ENCODE measurements at places on chromosomes 3 and 15.

DNA sequence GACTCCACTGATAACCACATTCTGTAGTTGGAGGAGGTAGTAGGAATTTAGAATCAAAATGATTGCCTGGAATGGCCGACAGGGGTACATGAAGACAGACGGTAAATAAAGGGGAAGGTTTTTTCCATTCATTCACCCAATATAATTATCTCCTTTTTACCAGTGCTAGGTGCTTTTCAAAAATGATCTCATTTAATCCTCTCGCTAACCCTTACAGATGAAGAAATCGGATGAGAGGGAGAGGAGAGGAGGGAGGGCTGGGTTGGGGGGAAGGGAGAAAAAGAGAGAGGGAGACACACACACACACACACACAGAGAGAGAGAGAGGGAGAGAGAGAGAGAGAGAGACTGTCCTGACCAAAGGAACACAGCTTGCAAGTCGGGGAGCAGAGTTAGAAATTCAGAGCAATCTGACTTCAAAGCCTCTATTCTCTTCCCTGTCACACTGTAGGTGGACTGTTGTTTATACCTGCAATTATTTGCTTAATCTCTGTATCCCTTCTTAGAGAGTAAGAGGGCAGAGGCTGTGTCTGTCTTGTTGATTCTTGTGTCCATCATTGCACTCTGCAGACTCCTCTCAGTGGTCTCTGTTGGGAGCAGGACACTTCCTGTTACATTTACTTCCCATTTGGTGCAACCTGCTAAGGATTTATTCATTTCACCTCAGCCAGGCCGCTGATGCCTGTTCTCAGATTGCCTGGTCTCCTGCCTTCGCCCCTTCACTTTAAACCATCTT, 18.7 kb upstream of the PAQR9 start:
- DNase-seq, result no peak

- DNase-seq, result no peak
Observed at GRCh38 chr3:58749948-58750347, 83.4 kb upstream of the FAM3D start.

DNA sequence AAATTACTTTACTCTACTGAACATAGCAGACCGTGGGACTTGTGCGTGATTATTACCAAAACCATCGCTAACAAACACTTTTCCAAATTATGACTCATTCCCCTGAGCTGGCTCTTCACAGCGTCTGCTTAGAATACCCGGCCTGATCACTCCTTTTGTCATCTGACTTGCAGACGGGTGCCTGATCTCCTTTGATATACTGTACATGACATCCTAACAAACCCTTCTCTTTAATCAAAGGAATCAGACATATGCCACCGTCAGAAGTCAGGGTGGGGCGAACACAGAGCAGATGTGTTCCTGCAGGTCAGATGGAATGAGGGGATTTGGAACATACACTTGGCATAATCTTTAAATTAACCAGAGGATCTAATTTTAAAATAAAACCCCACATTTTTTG, 48.5 kb upstream of the SH3GL3 start:
- peak; percentile 29 for DNase-seq

DNA sequence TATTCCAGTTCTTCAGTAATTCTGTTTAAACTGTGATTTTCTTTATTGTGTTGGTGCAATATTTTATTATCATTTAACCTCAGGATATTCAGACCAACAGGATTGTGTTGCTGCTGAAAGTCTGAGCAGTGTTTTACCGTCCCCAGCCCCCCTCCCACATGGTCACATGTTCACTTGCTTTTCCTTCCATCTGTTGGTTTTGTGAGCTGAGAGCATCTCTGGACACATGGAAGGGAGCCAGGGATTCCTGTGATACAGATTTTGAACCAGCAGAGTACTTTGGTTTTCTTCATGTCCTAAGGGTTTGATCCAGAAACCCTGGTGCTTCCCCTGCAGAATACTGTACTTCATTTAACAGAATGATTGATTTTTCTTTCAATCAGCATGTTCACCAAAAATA, 11.9 kb downstream of the ARRDC4 start:
- DNase-seq, result no peak

- no peak for DNase-seq
Observed at GRCh38 chr3:17179381-17180205, 294.8 kb downstream of the PLCL2 start.

- DNase-seq, result no peak
Observed at GRCh38 chr3:155197786-155198185, 95.7 kb downstream of the STRIT1 start.

GRCh38 chr3:73835945-73836344, 211.2 kb upstream of the PDZRN3 start:
- no peak for DNase-seq

- no peak for DNase-seq
Observed at GRCh38 chr3:47109393-47109792, 54.5 kb downstream of the SETD2 start.

DNA sequence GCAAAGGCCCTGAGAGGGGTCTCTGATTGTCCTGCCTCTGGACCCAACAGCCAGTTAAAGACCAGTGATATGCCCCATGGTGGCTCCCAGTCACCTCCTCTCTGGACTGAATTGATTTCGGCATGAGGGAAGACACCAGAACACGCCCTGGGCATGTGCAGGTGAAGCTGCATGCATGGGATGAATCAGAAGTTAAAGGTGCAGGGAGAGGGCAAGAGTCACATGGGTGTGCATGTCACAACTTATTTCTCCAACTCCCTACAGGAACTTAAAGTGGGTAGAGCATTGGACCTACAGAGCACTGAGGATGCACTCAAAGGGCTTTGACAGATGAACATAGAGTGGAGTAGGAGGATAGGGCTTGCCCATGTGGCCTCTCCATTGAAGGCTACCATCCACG, 16.9 kb upstream of the RHCG start:
- DNase-seq, result no peak

DNA sequence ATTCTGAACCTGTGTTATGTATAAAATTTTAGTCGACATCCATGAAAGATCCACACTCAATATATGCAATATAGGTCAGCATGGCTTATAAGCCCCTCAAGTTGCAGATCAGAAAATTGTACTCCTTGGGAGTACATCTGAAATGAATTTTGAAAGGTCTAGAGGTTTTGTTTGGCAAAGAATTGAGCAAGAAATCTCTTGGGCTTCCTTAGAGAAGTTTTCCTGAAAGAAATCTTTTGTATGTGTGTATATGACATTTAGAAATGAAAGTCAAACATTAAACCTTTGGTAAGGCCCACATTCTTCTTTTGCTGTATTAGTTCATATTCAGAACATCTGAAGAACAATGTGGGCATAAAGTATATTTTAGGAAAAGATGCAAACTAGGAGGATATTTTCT, 1006.6 kb downstream of the NAALADL2 start:
- DNase-seq, result no peak

DNA sequence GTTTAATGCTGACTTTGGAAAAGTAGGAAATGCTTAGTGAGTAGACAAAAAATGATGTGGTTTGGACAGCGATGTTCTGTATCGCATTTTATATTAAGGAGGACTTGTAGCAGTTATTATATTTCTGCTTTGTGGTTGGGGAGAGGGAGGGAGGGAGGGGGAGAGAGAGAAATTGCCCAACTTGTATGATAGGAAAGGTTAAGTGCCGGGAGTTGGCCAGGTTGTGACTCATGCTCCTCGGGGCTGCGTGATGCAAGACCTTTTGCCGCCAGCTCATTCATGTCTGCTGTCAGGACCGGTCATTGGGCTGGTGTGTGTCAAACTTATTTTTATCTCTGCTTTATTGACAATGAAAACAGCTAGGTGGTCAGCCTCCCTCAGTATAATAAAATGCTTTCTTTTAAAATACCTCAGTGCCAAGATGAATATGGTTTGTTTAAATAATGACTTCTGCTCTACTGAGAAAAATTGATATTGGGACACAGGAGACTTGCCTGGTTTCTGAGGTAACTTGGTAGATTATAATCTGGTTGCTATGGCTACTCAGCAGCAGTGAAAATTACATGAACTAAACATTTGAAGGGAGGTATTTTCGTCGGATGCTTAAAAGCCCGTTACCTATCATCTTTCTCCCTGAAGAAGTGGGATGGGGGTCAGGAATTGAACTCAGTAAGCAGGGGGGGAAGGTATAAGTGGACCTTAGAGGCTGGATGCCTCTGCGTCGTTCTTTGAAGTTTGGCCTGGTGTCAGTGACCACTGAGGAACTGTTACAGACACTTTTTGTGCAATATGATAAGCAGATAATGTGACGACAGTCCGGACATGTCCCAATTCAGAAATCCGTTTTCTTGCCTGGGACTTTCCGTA, 90.7 kb downstream of the FNDC3B start:
- DNase-seq, result peak; percentile 99

GRCh38 chr3:10574101-10574620, 68.8 kb upstream of the ATP2B2 start:
- DNase-seq, result no peak

DNA sequence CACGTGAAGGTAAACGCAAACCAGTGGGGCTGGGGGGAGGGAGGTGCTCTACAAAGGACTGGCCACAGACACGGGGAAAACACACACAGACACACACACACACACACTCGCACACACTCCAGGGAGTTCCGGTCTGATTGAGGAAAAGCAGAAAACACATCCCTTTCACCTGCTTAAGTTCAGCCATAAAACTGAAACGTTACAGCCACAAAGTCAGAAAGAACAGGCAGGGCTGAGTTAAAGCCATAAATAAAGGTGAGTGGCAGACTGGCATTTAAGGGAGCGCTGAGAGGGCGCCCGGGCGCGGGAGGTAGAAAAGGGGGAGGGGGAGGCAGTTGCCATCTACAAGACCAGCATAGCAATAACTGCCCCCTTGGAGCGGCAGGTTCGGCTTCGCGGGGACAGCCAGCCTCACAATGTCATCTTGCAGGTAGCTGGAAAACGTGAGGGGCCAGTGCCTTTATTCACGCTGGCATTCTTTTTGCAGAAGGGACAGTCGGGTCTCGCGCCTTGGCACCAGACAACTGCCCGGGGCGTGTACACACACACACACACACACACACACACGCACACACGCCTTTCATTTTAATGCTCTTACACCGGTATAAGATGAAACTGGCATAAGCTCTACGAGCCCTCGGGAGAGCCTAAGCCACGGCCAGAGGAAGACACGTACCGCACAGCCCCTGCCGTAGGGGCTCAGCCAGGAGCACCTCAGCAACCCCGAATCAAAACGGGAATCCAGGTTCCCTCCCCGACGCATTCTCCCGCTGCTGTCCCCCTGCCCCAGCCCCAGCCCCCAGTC, 866 bp downstream of the TNIK start:
- DNase-seq, result peak; percentile 54

GRCh38 chr3:35241236-35241635, 398.1 kb upstream of the ARPP21 start:
- peak; percentile 38 for DNase-seq

DNA sequence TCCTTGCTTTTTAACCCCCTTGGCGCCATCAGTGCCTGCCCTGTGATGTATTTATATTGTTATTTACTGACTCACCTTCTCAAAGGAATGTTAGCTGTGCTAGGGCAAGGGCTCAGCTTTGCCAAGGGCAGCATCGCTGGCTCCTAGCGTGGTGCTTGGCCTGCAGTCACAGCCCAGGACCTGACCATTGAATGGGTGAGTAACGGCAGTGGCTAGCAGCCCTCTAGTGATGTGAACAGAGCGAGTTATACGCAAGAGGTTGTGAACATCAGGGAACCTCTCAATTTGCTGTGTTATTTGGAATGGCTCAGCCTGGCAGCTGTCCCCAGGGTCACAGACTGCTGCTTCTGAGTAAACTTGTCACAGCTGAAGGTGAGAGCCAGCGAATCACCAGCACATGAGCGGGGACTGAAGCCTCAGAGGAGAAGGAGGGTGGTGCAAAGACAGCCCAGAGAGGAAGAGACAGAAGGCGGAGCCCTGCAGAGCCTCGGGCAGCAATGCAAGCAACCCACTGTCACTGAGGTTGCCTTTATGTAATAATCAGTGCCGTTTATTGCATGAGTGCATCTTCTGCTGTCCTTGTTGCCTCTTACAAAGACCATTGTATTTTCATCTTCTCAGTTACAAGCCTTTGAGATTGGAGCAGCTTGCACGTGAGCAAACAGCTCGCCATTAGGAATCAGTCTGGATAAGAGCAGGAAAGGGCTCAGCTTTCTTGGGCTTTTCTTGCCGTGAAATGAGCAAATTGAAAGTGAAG, 158.3 kb downstream of the SLCO3A1 start:
- DNase-seq, result no peak

GRCh38 chr3:30754426-30754825, 140.0 kb downstream of the GADL1 start:
- DNase-seq, result no peak

DNA sequence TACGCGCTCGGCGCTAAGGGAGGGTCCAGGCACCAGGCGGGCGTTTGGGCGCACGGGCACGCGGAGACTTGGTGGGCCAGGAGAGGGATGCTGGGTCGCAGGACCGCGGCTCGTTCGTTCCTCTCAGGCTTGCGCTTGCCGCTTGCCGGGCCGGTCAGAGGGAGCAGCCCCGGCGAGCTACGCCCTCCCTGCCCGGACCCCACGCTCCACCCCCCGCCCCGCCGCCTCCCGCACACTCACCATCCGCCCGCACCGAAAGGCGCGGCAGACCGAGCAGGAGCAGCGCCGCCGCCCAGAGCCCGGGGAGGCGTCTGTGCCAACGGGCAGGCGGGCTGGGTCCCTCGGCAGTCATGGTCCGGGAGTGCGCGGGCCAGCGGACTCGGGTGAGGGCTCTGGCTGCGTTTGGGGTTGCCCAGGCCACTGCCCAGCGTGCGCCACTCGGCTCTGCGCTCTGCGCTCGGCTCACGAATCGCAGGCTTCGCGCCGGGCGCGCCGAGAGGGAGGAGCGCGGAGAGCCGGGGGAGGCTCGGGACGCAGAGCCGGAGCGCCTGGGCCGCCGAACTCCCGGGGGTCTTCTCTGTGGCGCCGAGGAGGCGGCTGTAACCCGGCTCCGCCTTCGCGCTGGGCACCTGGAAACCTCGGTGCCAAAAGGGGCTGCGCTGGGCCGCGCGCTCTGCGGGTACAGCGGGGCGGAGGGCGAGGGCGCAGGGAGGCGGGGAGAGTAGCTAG, at the start of gene SUSD5:
Gene SUSD5 (minus strand): TSS at position 365 of the 729 bp plus-strand sequence. CDS start 13 bp downstream, at position 352.
- peak; percentile 42 for DNase-seq

- peak; percentile 67 for DNase-seq
Observed at GRCh38 chr3:81666502-81667121, 94.8 kb downstream of the GBE1 start.

- DNase-seq, result no peak
Observed at GRCh38 chr3:147157631-147158030, 248.7 kb downstream of the ZIC4 start.

DNA sequence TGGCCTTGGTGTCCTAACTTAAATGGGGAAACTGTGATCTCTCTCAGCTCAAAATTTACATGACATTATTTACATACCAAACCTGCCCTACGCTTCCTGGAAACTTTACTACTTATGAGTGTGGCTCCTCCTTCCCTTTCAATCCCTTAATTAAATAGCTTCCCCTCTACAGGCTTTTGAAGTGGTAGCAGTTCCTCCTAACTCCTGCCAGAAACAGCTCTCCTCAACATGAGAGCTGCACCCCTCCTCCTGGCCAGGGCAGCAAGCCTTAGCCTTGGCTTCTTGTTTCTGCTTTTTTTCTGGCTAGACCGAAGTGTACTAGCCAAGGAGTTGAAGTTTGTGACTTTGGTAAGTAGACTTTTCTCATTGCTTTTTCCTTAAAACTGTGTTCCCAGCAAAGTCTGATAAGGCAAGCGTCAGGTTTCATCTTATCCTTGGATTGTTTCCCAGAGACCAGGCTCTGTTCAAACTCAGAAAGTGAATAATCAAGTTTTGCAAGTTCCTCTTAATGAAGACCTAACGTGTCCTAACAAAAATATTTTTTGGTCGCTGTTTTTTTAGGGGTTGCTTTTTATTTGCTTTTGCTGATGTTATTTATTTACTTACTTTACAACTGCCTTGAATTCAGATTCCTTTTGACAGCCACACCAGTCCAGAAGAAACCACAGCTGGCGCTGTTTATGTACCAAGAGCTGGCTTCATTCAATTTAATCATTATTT, at the start of gene ACP3:
Gene ACP3 (plus strand): TSS at position 179 of the 720 bp plus-strand sequence. CDS start 50 bp downstream, at position 229.
- peak; percentile 92 for DNase-seq

Data from fibroblast of pulmonary artery (primary cell).